ENCODE measurements at places on chromosomes 12 and 14.

DNA sequence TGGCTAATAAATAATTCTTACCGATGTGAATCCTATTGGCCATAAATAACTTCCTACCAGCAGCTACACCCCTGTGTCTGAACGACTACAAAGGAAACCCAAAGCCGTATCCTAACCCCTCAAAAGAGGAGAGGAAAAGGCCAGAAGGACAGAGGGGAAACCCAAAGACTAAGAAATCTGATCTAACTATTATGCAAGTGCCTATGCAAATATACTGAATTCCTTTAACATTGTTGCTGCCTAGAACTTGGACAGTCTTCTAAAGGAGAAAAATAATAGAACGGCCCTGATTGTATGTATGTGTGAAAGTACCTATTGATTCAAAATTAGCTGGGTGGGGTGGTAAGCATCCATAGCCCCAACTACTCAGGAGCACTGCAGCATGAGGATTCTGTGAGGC lies 997 bp downstream of the PLEKHG7 start:
- no peak for DNase-seq

DNA sequence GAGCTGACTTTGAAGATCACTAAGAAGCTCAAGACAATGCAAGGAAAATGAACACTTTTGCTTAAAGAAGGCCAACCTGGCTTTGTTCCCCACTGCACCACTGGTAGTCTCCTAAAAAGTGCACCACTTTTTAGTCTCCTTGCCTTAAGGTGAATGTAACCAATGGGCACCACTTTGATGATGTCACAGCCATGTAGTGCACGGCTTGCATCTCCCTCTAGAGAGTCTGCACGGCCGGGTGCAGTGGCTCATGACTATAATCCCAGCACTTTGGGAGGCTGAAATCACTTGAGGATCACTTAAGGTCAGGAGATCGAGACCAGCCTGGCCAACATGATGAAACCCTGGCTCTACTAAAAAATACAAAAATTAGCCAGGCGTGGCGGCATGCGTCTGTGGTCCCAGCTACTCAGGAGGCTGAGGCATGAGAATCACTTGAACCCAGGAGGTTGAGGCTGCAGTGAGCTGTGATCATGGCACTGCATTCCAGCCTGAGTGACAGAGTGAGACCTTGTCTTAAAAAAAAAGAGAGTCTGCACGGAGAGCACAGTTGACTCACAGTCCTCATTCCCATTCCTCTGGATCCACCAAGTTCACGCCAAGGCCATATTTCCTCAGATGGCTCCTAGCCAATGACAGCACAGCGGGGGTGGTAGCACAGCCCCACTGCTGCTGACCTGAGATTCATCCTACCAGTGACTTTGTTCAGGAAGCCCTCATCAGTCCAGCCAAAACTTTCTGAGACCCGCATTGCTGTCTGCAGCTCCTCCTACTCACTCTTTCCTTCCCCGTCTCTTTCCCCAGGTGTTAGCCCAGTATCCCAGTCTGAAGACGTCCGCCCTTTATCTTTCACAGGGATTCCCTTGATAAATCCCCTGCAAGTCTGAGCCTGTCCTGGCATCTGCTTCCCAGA lies 16.5 kb upstream of the IFT81 start:
- no peak for DNase-seq

- no peak for DNase-seq
These were observed 42.1 kb upstream of the DICER1 start for GRCh38 chr14:95199298-95199983.

- no peak for DNase-seq
These were observed 51.6 kb downstream of the GPHB5 start for GRCh38 chr14:63267171-63267570.

- DNase-seq = no peak
These were observed 50.0 kb downstream of the KDM2B start for GRCh38 chr12:121530600-121531355.

DNA sequence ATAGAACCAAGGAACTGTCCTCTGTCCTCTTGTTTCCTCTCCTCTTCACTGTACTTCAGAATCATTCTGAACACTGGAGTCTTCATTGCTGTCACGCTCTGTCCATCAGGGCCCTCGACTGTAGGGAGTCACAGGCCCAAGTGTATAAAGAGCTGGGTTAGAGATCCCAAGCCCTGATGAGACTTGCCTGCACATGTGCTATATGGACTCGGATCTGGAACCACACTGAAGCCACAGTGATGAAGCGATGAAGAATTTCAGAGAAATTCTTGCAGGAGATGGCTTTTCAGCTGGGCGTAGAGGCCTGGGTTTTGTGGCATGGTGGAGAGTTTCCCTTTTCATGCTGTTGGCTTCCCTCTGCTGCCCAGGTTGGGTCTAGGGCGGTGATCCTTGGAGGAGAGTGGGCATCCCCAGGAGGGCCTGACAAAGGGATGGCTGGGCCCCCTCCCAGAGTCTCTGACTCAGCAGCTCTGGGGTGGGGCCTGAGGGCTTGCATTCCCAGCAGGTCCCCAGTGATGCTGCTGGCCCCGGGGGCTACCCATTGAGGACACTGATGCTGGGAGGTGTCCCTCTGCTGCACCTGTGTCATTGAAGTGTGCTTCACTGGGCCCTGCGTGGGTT lies 39.6 kb upstream of the YY1 start:
- no peak for DNase-seq

DNA sequence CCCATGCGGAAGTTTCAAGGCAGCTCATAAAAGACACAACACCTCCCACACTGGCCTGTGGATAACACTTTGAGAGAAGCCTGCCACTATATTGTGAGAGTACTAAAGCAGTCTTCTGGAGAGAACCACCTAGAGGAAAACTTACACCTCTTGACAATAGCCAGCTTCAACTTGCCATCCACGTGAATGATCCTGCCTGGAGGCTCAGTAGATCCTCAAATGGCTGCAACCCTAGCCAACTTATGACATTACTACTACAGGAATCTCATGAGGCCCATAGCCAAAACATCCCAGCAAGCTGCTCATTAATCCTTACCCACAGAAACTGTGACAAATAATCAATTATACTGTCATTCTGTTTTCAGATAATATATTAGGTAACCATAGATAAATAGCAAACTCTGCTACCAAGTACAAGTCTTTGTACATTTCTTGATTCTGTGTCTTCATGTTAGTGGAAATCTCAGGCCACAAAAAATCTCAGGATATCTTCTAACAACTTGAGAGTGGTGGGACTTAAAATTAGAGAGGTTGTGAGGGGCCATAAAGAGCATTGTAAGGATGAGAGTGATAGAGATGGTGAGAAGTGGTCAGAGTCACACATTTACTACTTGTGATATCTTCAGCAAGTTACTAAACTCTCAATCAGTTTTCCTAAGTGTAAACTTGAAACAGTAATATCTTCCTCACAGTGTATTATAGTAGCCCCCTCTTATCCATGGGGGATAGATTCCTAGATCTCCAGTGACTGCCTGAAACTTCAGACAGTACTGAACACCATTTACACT lies 368.0 kb downstream of the C12orf50 start:
- no peak for DNase-seq

DNA sequence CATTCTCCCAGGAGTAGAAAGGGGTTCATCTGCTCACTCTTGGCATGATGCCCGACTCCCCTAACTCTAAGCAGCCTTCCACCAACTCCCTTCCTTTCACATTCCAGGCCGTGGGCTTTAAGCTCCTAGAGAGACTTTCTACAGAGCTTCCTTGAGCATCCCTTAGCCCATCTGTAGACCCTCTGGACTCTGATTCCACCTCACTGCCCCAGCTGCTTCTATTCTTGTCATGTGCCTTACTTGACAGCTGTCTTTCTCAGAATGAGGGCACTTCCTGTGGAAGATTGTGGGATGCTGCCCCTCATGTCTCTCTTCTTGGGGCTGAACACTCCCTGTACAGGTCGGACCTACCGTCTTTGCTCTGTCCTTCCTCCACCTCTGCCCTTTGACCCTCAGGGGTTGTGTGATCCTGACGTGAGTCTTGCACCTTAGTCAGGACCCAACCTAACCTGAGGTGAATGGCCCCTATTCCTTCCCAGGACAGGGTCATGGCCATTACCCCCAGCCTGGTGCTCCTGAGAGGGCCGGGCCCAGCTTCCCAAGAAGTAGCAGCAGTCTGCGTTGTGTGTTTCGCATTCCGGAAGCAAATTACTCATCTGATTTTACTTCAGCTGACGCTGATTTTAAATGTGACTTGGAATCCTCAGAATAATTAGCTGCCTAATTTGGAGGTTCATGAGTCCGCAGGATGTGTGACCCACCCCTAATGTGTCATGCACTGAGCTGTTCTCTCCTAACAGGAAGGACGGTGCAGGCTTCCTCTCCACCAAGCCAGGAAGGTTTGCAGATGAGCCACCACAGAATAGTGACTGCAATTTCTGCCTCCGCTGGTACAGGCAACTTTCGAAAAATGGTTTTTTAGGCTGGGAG lies 2.7 kb upstream of the GALNT6 start:
- no peak for DNase-seq

DNA sequence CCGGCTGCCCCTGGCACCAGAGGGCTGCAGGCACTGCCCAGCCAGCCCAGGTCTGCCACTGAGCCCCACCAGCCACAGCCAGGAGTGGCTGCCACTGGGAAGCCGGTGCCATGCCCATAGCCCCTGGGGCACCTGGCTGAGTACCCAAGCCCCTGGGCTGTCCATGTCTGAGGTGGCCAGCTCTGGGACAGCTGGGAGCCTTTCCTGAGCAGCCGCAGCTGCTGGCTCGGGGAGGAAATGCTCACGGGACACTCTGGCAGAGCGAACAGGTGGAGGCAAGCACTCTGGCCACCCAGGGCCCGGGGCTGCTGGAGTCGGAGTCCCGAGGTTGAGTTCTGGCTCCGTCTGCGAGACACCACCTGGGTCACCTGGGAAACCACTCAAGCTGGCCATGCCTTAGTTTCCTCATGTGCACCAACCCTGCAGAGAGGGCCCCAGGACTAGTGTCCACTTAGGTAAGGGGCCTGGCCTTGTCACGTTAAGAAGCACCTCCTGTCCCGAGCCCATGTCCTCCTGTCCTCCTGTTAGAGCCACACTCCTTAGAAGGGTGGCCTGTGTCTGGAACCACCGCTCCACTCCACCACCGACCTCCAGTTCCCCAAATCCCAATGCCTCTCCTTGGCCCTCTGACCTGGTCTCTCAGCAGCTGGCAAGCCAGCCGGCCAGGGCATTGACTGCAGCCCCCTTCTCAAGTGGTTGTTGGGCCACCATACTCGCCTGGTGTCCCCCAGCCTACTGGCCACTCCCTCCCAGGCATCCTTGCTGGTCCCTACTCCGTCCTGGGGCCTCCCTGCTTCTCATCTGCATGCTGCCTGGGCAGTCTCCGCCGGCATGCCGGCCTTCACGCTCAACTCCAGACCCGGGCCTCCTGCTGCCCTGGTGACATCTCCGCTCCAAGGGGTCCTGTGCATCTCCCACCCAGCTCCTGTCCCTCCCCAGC lies 45.3 kb downstream of the BEGAIN start:
- no peak for DNase-seq

- DNase-seq = no peak
These were observed 23.0 kb downstream of the PRPF40B start for GRCh38 chr12:49646331-49646830.

DNA sequence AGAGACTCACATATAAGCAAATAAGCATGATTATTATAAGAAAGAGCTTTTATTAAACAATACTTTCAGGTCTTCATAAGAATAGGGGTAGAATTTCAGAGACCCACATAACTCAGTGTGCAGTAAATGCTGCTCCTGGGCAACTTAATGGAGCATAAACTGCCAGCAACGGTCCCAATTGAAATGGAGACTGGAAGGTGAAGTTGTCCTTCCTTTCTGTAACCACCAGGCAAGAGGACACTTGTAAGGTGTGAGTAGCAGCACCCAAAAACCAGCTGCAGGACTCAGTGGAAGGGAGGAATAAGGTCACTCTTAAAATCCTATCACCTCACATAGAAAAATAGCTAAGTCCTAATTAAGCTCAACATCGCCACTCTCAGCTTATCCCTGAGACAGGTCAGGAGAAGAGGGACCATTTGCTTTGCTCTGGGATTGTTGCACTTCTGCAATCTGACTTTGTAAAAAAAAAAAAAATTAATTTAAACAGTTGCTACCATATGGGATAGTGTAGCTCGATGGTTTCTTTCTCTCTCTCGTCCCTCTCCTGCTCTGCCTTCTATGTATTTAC lies 22.7 kb upstream of the LTA4H start:
- no peak for DNase-seq

GRCh38 chr12:106690569-106691305 lies 83.7 kb upstream of the RIC8B start:
- DNase-seq = no peak

- DNase-seq = no peak
These were observed 106.2 kb upstream of the NOS1 start for GRCh38 chr12:117467588-117467987.

GRCh38 chr12:47218191-47218654 lies 138.5 kb upstream of the AMIGO2 start:
- no peak for DNase-seq

All from DMS153 (cell line).